ENCODE measurements at places on chromosomes 2 and 18.
A peak's percentile ranks its signal among the peaks of the same experiment; 100 is the strongest.

- no peak for DNase-seq
Observed at GRCh38 chr2:232687382-232688160, 9.6 kb upstream of the GIGYF2 start.

DNA sequence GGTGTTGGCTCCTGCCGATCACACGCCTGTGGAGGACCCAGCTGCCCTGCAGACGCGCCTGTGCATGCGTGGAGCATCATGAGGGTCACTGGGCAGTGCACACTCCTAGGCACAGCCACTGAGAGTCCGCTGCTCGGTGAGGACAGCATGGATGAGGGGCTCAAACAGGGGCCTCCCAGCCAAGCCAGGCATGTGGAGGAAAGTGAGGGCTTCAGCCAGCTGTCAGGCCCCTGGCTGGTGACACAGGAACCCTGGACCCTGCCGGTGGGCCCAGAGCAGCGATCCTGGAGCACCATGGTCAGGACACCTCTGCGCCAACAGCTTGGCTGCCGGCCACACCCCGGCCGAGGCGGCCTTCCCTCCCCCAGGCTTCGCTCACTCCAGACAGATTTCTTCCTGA lies 171.2 kb downstream of the RTP5 start:
- DNase-seq: no peak

DNA sequence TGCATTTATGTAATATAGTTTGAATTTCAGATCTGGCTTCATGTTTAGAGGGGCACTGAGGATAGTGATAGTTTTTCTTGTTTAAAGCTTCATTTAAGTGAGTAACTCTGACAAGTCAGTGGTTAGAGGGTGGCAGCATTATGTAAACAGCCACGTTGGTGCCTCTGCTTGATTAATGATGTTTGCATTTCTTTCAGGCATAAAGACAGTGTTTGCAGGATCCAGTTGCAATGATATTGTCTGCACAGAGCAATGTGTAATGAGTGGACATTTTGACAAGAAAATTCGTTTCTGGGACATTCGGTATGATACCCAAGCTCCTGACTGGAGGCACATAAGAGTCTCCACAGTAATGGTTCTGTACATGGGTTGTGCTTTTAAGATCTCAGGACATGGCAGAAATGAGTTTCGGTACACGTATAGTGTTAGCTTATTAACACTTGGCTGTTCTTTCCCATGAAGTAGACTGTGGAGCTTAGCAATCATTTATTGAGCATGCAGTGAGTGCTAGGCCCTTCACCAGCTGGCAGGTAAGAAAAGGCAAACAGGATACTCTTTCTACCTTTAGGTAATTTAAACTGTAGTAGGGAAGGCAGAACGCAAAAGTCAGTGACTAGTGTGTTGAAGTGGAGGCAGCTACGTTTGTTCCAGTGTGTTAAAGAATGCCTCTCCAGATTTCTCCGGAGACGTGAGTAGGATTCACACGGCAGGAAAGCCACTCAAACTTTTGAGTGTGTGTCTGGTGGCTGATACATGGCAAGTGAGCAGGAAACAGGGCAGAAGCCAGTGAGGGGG lies 17.4 kb upstream of the SAG start:
- DNase-seq: no peak

GRCh38 chr2:218286570-218287459 lies 5.5 kb downstream of the TMBIM1 start:
- DNase-seq: peak; percentile 90

DNA sequence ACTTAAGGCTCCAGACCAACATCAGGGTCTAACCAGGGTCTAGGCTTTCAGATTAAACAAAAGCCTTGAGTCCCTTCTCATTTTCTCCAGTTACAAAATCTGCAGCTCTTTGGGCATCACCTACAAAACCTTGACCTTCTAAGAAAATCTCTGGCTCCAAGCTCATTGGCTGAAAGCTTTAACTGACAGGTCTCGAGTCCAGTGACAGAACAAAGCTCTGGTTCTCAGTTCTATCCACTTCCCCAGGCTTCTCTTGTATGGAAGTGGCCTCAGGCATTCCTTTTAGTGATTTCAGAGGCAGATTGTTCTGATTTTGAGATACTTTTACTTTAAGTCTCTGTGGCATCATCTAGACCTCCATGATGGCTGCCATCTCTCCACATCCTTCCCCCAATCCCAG lies 11.3 kb downstream of the SIX2 start:
- no peak for DNase-seq

GRCh38 chr18:38454764-38455469 lies 889.3 kb upstream of the CELF4 start:
- no peak for DNase-seq

- DNase-seq: no peak
Observed at GRCh38 chr2:118693287-118693822, 154.1 kb downstream of the EN1 start.

- DNase-seq: no peak
Observed at GRCh38 chr2:47129191-47129706, 25.9 kb downstream of the STPG4 start.

- DNase-seq: no peak
Observed at GRCh38 chr2:68418419-68418818, 48.7 kb downstream of the FBXO48 start.

DNA sequence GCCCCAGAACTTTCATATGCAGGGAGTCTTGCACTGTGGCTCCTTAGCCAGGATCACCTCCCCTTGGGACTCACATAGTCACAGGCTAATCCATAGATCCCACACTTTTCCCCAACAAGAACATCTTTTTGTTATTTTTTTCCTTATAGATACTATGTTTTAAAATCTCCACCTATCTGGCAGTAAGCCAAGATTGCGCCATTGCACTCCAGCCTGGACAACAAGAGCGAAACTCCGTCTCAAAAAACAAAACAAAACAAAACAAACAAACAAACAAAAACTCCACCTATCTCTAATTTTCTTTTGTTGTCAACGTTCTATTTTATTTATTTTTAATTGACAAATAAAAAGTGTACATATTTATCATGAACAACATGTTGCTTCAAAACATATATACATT lies 141.7 kb downstream of the PDE11A start:
- DNase-seq: no peak

- DNase-seq: no peak
Observed at GRCh38 chr18:62512996-62513395, 9.8 kb upstream of the ZCCHC2 start.

- DNase-seq: no peak
Observed at GRCh38 chr2:136135921-136136906, 18.3 kb upstream of the CXCR4 start.

GRCh38 chr2:36584148-36584794 lies 13.7 kb downstream of the FEZ2 start:
- no peak for DNase-seq

GRCh38 chr2:64831134-64831976 lies 157.8 kb upstream of the SLC1A4 start:
- peak; percentile 91 for DNase-seq

- DNase-seq: no peak
Observed at GRCh38 chr18:47727409-47727808, 203.1 kb downstream of the SMAD2 start.

- DNase-seq: no peak
Observed at GRCh38 chr2:203574824-203575223, 39.7 kb upstream of the RAPH1 start.

DNA sequence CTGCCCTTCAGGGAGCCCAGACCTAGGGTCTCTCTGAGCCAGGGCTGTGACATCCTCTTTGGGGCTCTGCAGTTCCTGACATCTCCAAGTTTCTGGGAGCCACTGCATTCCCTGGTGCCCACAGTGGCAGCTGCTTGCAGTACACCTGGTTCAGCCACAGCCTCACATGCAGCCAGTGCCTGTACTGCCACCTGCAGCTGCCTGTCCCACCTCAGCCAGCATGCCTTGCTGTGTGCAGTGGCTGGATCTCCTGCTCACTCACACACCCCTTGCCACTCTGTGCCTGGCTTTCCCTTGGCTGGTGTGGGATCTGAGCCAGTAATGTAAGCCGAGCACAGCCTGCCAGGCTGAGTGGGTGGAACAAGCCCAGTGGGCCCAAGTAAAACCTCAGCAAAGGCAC lies 1288.7 kb downstream of the CNTNAP5 start:
- no peak for DNase-seq

DNA sequence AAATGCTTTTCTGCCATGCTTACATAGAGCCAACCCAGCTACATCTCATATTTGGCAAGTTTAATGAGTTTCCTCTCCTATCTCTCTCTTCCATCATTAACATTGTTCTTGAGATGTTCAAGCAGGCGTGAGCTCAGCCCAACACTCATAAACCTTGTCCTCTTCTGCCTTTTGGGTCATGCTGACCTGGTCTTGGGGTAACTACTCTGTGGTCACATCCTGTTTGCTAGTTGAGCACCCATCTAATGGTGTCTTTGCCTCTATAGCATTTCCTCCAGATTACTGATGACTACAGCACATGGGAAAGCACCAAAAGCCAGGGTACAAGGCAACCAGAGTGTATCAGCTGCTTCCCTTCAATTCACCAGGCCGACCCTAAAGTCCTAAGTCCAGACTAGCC lies 366.9 kb upstream of the HNRNPA3 start:
- no peak for DNase-seq

GRCh38 chr18:27349284-27349882 lies 164.3 kb upstream of the CHST9 start:
- DNase-seq: no peak

- no peak for DNase-seq
Observed at GRCh38 chr18:66110607-66111006, 359.8 kb downstream of the CDH7 start.

DNA sequence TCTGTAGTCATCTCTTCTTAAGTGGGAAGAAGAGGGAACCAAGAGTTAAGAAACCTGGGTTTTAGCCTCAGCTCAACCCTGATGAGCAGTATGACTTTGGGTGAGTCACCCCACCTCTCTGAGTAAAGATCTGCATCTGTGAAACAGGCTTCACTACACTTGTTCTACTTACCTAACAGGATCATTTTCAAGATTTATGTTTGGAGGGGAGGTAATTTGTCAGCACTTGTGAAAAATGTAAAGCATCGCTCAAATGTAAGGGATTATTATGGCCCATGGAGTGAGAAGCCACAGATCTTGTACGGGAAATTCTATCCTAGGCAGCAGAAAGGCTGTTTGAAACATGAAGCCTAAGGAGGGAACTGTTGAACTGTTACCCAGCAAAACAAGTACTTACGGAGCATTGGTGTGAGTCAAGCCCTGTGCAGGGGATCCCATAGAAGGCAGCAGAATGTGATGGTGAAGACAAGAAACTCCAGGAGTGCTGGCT lies 160.6 kb downstream of the PRKCE start:
- no peak for DNase-seq

- DNase-seq: peak; percentile 46
Observed at GRCh38 chr2:180077295-180077906, 70.3 kb upstream of the CWC22 start.

DNA sequence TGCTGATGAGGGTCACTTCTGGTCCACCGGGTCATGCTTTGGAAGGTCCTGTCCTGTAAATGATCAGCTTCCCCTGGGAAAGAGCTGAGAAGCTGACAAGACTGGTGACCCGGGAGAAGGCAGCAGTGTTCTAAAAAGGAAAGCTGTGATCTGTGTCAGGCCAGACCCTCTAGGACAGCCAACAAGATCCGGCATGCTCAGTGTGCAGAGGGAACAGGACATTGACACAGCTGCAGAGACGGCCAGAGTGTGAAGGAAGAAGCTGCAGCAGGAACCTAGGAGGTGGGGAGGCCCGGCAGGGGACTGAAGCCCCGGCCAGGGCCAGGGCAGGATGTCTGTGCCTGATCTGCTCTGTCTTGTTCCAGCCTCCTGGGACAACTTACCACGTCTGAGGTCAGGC lies 372.7 kb upstream of the ID2 start:
- no peak for DNase-seq

DNA sequence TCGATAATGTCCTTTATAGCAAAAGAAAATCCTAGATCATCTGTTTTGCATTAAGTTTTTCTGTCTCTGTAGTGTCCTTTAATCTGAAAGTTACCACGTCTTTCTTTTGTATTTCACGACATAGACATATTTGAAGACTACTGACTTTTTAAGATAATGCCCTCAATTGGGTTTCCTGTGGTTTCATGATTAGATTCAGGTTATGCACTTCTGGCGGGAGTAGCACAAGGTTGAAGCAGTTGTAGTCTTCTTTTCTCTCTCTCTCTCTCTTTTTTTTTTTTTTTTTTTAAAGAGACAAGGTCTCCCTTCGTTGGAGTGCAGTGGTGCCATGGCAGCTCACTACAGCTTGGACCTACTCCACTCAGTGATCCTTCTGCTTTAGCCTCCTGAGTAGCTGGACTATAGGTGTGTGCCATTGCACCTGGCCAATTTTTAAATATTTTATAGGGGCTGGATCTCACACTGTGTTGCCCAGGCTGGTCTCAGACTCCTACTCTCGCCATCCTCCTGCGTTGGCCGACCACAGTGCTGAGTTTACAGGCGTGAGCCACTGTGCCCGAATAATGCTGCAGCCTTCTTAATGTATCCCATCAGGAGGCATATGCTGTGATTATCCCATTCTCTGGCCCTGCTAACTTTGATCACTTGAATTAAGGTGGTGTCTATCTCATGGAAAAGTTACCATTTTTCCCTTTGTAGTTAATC lies 3.9 kb downstream of the INPP4A start:
- DNase-seq: no peak

- DNase-seq: peak; percentile 41
Observed at GRCh38 chr2:119864318-119864717, 104.6 kb downstream of the PTPN4 start.

DNA sequence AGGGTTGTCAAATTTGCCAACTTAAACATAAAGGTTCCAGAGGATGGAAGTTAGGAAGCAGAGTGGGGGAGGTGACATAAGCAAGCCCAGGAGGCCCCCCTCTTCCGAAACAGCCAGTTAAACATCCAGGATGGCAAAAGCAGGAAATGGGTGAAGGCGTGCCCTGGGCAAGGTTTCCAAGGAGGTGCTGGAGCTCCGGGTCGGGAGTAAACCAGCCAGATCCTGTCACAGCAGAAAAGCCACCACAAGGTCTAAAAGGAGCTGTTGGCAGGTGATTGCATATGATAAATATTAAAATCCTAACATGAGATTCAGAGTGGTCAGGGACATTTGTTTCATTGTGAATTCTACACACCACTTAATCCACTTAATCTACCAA lies 572.2 kb upstream of the SALL3 start:
- no peak for DNase-seq

- DNase-seq: no peak
Observed at GRCh38 chr2:110829413-110830146, 97.2 kb downstream of the ACOXL start.

DNA sequence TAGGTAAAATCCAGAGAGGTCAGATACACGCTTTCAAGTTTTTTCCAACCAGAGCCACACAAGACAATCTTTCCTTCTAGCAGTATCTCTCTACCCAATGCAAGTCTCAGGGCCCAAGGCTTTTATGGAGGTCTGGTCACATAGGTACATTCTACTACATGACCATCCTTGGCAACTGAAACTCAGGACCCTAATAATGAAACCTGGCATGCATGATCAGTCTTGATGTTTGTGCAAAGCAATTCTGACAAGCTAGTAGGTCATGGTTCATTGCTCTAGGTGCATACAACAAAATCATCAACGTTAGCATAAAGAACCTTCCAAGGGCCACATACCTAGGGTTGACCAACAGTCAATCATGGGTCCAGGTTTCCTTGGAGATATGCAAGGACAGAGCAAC lies 33.2 kb upstream of the CCDC88A start:
- DNase-seq: no peak

All from A673 (cell line).